ENCODE measurements at places on chromosomes 4 and X. TPM values are rescaled to one million over a fixed set of nuclear protein-coding genes. Genes with fewer than 3 reads are reported as not detected.
A peak's percentile ranks its signal among the peaks of the same experiment; 100 is the strongest.

RTL5 gene
- total RNA-seq = 2.4 TPM

GRPR gene
- 0.19 TPM for total RNA-seq

SLITRK4 gene
- total RNA-seq = 0.38 TPM

ATP11C gene
- 6.0 TPM for total RNA-seq

SMIM10 gene
- total RNA-seq = 6.4 TPM

OGT gene
- 78.6 TPM for total RNA-seq

- peak; percentile 45 for DNase-seq
These were observed 83.1 kb downstream of the FAM53A start for GRCh38 chr4:1600811-1601532.

DNA sequence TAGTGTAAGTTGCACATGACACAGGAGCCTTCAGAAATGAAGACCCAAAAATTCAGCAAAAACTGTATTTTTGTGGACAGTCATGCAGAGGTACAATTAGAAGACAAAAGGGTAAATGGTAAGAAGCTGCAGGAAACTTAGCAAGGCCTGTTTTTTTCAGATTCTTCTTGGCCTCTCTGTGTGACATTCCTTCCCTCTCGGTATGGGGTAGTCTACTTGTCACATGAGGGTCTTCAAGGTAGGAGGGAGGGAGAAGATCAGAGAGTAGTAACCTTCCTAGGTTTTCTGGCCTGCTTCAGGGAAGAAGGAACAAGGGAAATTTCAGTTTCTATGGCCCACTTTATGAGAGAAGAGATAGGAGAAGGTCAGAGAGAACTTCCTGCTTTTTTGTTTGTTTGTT is 230.4 kb upstream of the PPP1R2C start:
- no peak for DNase-seq

- DNase-seq = no peak
These were observed 78.9 kb upstream of the FAM9C start for GRCh38 chrX:13123247-13123856.

DNA sequence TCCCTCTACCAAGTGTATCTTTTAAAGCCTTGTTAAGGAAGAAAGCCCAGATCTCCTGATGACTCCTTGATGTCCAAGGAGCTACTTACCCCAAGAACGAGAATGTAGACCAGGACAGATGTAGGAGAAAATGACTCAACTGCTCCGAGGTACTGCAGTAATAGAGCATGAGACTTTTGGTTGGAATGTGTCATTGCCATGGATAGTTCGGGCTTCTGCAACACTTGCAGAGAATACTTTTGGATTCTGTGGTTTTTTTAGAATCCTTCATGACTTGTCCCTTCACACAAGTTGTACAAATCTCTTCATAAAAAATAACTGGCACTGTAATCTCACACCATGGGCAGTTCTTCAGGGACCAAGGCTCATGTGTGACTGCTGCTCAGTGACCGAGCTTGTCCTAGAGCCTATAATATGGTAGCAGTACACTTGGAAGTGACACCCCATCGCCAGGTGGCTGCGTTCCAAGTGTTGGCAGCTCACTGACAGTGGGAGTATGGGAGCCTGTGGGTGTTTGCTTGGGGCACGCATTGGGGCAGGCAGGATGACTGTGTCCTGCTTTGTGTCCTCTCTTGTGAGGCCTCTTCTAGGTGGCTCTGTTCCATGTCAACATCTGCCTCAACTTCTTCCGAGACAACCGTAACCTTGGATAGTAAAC is 87.9 kb upstream of the WDR1 start:
- DNase-seq = no peak

GRCh38 chr4:162791226-162791625 is 375.5 kb downstream of the NAF1 start:
- no peak for DNase-seq
